ENCODE measurements at places on chromosomes 5 and 9.

DNA sequence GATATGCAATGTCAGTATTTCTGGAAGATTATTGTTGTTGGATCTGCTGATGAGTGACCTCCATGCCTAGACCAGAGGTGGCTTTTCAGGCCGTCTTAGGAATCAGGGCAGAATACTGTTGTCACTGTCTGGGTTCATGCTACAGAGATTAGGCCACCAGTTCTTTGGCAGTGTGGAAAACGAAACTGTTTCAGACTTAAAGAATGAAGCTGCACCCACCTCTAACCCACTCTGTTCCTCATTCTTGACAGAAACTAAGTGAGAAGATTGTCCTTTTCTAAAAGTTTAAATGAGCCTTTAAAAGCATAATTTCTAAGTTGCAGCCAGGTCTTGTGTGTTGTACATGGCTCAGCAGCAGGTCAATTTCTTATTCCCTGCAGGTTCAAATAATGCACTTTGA is 444.3 kb downstream of the ENC1 start:
- peak; percentile 39 for DNase-seq

DNA sequence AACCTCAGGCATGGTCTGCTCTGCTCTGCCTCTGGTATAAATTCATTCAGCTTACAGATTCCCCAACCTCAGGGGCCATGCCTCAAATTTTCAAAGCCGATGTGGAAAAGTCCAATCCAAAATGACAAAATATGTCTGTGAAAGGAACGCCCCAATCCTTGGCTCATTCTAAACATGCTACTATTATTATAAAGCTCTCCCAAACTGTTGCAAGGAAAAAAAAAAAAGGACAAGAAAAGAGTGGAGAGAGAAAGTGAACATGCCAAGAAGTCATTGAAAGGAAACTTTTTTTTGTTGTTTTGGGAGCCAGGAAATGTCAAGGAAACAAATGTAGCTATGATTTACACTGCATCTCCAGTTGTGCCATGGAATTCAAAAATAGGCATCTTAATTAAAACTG is 3.8 kb downstream of the COL23A1 start:
- no peak for DNase-seq

DNA sequence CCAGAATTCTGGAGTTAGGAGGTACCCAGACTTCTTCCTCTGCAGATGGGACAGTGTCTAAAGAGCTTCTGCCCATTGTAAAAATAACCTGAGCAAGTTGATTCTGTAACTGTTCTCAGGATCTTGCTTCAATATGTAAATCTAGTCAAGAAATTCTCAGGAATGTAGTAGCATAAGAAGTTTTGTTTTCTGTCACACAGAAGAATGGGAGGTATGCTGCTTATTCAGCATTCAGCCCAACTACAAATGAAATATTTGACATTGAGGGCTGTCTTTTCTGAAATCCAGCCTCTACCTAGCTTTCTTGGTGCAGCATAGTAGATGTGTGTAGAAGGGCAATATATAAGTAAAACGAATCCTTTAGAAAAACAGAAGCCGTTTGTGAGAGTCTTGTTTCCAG is 13.8 kb downstream of the MACIR start:
- no peak for DNase-seq

GRCh38 chr5:170449232-170449631 is 54.6 kb upstream of the KCNIP1 start:
- DNase-seq = no peak

GRCh38 chr5:154892369-154892771 is 33.9 kb downstream of the CNOT8 start:
- no peak for DNase-seq
